ENCODE measurements at places on chromosomes 2 and 18.
A peak's percentile ranks its signal among the peaks of the same experiment; 100 is the strongest.

DNA sequence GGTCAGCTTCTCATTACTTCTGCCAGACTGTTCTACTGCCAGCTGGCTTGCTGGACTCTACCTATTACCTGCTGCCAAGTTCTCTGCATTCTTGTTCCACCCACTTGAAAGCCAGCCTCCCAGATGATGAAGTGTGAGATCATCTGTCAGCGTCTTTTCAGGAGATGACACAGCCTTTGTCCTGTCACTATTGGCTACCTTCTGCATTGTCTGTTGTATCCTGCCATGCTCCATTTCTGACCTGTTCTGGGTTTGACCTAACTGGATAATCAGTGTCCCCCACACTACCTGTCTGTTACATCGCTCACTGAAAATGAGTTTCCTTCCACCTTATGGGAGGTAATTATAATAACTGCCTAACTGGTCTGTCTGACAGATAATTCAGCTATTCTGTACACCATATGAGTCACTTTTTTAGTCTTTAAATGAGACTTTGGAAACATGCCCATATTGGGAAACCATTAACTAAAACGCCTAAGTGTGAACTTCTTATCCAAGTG lies 520.6 kb downstream of the METTL4 start:
- ATAC-seq, result no peak

GRCh38 chr2:160264308-160264707 lies 64.2 kb upstream of the ITGB6 start:
- ATAC-seq, result no peak

GRCh38 chr2:238117199-238118154 lies 17.3 kb downstream of the ESPNL start:
- ATAC-seq, result no peak

DNA sequence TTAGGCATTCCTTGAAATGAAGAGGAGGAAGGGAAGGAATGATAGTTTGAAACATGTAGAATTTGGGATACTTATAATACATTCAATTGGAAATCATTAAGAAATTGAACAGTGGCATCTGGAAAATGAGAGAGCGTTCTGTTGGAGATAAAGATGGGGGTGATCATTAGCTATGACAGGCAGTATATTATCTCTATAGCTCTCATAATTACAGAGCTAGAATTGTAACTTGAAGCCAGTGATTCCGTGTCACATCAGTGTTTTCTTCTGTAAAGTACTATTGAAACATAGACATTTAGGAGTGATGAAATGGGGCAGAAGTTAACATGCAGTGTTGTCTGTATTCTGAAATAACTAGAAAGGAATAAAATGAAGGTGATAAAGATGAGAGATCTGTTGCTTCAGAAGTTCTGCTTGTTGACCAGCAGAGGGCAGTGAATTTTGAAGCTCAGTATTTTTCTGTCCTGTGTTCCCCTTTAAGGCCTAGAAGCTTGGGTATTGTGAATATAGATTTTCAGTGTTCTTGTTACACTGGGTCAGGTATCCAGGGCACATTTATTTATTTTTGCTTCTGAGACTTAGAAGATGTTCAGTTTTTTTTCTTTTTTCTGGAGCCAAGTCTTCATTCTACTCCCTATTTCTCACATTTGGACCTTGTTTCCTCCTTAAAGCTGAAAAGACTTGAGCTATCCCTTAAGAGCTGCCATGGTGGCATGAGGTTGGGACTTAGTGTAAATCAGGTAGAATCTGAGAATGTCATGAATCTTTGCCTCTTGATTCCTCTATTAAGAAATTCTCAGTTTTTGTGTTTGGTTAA lies 157.4 kb downstream of the TAF4B start:
- ATAC-seq, result no peak

- peak; percentile 91 for ATAC-seq
Observed at GRCh38 chr2:12177455-12178288, 431.2 kb downstream of the LPIN1 start.

- peak; percentile 53 for ATAC-seq
Observed at GRCh38 chr2:224405841-224406370, 4.0 kb upstream of the FAM124B start.

GRCh38 chr2:47031909-47032668 lies 116.5 kb upstream of the MCFD2 start:
- ATAC-seq, result no peak

- ATAC-seq, result no peak
Observed at GRCh38 chr2:53353135-53354114, 414.2 kb upstream of the CHAC2 start.

DNA sequence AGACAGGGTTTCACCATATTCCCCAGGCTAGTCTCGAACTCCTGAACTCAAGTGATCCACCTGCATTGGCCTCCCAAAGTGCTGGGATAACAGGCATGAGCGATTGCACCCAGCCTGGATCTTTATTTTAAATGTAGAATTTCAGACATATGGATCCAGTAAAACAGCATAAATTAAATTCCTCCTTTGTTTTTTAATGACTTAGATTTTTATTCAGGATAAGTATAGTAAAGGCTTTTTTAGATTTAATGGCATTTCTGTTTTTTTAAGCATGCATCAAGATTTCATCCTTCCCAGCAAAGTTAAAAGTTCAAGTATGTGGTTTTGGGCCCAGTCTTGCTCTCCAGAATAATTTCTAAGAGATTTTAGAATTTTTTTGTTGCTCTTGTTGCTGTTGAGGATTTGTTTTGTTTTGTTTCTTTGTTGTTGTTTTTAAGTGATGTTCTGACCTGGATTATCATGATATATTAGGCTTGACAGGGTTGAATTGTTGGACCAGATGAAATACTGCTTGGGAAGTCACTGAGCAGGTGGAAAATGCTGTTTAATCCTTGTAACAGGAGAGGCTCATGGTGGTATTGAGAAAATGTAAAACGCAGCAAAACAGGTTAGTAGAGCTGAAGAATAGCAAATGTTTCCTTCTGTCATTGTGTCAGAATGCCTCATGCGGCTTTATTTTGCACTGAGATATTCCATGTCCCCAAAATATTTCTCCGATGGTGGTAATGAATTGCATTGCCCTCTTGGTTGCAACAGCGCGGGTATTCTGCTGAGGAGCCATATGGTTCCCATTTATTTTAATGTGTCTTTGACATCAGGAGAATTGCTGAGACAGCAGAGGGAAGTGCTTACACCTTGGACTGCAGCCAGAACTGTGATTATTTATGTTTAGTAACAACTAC lies 147.9 kb downstream of the GALNT3 start:
- no peak for ATAC-seq

DNA sequence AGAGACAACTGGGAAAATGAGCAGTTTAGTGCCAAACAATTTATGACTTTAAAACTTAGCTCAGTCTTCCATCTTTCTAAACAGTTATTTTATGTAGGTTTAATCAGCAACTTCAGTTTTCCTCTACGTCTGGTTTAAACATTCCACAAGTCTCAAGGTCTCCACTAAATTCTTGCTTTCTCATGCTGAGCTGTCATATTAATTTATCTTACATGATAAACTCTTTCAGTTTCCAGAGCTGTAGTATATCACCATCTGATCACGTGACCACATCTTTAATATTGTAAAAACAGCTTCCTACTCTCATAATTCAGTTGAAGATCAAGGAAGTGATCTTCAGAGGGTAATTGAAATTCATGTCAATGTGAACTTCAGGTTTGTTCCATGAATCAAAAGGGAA lies 158.6 kb downstream of the ZNF804A start:
- no peak for ATAC-seq

DNA sequence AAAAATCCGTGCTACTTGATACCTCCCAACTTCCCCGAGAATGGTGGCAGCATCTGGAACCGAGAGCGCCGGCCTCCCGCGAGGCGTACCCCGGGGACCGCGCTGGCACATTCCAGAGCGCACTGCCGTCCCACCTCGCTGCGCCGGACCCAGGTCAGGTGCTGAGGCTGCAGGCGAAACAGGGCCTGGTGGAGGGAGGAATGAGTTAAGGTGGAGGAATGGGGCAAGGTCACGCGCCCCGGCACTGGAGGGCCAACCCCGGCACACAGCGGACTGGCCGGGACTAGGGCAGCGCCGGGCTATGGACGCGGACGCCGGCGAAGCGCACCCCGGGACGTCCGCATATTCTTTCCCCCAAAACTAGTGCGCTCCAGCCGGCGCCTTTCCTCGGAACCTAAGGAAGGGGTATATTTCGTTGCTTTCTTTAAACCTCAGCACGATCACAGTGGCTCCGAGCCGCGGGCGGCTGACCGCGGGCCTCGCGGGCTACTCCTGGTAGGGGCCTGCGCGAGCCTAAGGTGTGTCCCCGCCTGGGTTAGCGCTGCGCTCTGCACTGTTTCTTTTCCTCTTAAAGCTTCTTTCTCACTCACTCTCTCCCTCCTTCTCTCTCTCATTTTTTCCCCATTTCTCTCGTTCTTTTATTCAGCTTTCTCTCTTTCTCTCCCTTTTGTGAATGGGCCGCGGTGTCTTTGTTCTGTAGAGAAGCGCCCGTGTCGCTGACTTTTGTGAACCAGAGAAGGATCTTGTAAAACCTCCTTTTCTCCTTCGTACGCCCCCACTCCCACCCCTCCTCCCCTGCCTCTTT lies 2.1 kb upstream of the OTX1 start:
- ATAC-seq, result no peak

GRCh38 chr18:23257686-23258565 lies 122.6 kb downstream of the CABLES1 start:
- peak; percentile 38 for ATAC-seq

GRCh38 chr2:6977113-6977741 lies 60.0 kb downstream of the RNF144A start:
- no peak for ATAC-seq

- no peak for ATAC-seq
Observed at GRCh38 chr2:20963867-20964266, 80.0 kb downstream of the APOB start.
